ENCODE measurements at places on chromosomes 2 and 18.

- DNase-seq, result no peak
Observed at GRCh38 chr2:138877421-138877820, 97.2 kb upstream of the NXPH2 start.

DNA sequence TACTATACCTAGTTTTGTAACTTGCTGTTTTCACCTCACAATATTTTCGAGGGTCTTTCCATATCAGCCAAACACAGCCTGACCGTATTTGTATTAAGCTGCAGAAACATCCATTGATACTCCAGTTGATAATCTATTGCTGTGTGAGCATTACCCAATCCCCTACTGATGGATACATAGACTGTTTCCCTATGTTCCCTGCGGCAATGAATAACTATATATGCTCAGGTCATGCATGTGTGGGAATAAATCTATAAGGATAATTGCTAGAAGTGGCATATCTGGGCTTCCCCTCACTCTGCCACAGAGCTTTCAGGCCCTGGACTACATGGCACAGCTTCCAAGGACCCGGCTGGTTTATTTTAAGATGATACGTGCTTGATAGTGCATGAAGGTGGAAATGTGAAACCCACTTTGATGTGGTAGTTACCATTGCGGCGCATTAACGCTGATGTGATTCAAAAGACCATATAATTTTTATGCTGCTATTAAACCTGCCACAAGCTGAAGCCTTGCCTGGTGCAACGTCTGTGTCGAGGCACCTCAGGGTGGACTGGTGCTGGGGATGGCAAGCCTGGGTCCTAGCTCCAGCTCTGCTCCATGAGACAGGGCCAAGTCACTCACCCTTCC is 130.8 kb upstream of the MSH6 start:
- no peak for DNase-seq

GRCh38 chr2:239579524-239580198 is 178.8 kb upstream of the HDAC4 start:
- no peak for DNase-seq

- peak; percentile 21 for DNase-seq
Observed at GRCh38 chr2:174635776-174636404, 38.3 kb upstream of the WIPF1 start.

DNA sequence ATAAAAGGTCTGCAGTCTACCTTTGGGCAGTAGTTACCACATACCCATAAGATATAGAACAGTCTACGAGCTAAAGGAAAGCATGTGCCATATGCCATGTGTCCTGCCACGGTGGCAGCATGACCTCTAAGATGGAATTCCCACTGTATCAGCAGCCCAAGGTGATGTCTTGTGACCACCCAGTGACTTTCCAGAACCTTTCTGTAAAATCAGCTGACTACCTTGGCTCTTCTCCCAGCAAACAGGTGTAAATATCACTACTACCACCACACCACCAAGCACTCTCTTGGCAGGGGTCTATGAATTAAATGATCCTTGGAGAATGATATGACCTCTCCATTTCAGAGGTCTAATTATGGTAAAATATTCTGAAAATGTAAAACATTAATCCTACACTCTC is 99.6 kb downstream of the METTL8 start:
- no peak for DNase-seq

DNA sequence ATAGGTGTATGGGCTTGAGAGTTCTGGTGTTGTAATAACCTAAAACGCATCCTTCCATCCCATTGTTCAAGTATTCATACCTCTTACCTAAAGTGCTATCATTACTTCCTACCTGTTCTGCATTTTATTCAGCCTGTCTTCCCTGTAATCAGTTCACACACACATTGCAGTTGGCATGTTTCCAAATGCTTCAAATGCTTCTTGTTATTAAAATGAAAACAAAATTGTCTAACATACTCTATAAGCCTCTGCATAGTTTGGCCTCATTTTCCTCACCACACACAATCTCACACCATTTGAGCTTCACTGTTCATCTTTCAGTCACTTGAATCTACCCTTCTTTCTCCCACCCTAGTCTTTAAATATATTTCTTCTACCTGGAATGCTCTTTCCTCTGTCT is 1178.2 kb upstream of the NRXN1 start:
- DNase-seq, result no peak

- no peak for DNase-seq
Observed at GRCh38 chr18:61706276-61706915, 186.4 kb downstream of the RNF152 start.
